ENCODE measurements at places on chromosomes 13 and 19.

GRCh38 chr19:38055655-38056521 is 148.9 kb downstream of the SIPA1L3 start:
- DNase-seq: no peak

GRCh38 chr13:38702669-38703068 is 15.8 kb downstream of the FREM2 start:
- DNase-seq: no peak

- peak; percentile 77 for DNase-seq
Measured at GRCh38 chr19:35013041-35013819, 13.1 kb downstream of the GRAMD1A start.

- DNase-seq: no peak
Measured at GRCh38 chr19:37698216-37698615, 21.3 kb downstream of the ZNF607 start.

- no peak for DNase-seq
Measured at GRCh38 chr13:67033170-67033569, 197.0 kb downstream of the PCDH9 start.

- no peak for DNase-seq
Measured at GRCh38 chr13:112738606-112739005, 48.8 kb downstream of the ATP11A start.

GRCh38 chr19:33482476-33482875 is 39.1 kb downstream of the PEPD start:
- DNase-seq: no peak

GRCh38 chr19:53696951-53697350 is 65.2 kb downstream of the DPRX start:
- no peak for DNase-seq

DNA sequence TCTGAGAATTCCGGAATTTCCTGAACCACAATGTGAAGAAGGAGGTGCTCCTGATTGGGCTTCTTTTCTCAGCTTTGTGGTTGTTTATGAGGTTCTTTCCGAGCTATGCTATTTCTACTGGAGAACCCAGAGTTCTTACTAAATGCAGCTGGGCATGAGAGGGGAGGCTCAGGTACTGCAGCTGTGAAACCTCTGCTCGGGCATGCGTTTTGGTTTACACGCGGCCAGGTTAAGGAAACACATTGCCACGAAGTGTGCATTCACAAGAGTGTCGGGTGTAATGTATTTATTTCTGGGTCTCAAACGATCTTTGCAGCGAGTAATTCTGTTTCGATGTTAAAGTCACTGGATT is 661 bp upstream of the MIR17HG start:
- peak; percentile 49 for DNase-seq

DNA sequence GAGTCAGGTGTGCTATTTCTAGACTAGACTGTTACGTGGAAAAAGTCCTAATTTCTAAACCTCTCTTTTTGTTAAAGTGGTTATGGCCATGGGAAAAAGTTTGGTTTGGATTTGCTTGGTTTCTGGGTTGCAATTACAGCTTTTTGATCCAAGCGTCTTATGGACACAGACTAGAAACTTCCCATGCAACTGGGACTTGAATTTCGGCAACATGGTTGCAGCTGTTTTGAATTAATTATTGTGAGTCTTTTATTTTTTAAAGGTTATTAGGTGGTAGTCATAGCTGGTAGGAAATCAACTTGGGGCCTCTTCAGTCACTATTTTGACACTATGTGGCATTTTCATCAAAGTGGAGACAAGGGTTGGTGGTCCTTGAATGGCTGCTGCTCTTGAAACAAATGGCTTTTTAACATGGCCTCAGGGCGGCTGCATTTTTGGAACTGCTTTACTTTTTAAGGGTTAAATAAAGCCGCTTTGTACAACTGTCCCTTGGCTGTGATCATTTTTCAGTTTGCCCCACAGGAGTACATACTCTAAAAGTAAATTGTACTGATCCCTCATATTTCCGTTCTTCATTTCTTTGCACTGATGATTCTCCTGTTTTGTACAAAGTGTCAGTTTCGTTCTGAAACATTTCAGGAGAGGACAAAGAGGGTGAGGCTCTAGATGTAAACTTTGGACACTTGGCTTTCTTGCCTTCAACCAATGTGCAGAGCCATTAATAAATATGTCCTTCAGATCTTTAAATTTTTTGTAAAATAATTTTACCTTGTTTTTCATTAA is 15.9 kb downstream of the HNRNPM start:
- no peak for DNase-seq

- no peak for DNase-seq
Measured at GRCh38 chr13:49371943-49372613, 71.8 kb downstream of the CAB39L start.

DNA sequence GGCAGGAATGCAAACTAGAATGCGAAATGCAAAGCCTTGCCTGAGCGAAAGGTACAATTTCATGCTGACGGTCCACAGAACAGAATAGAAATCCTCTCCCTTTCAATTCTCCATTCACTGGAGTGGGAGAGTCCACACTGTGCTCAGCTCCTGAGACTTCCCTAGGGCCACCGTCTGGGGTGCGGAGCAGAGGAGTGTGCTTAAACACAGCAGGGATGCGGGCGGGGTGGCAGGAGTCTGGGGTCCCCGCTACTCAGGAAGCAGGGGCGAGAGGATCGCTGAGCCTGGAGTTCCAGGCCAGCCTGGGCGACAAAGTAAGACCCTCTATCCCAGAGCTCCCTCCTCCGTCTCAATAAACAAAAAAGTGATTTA is 552 bp upstream of the ZNF816 start:
- DNase-seq: no peak

DNA sequence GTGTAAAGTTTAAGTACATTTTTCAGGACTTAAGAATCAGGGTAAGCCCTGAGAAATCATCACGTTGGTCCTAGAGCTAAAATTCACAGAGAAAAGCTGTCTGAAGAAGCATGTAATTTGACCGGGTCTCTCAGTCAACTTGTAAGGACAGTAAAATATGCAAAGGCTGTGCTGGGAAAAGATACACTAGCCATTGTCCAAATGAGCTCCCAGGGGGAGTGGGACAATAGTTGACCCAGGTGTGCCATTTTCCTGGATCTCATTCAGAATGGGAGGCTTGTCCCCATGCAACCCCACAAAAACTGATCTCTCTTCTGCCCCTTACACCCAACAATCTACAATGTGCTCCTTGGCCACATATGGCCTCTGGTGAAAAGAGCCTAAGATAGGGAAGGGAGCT is 437.9 kb downstream of the KLF12 start:
- no peak for DNase-seq

GRCh38 chr19:2230807-2231533 is 5.2 kb downstream of the PLEKHJ1 start:
- no peak for DNase-seq

- DNase-seq: no peak
Measured at GRCh38 chr19:3455393-3455955, 24.9 kb downstream of the SMIM24 start.

DNA sequence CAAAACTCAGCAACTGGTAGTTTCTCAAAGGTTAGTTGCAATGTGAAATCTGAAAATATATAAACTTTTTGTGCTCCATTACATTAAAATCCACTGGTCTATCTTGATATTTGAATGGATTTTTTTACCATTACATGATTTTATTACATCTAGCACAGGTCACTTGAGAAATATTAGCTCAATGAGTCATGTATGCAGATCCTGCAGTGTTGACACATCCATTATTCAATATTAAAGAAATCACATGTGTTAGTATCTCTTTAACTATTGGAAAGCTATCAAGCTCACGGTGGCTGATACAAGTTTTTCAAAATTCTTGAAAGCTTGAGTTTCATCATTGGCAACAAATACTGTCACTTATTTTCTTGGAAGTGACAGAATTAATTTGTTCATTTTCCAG is 373.9 kb upstream of the TSHZ3 start:
- no peak for DNase-seq

GRCh38 chr19:48844472-48844871 is 8.2 kb upstream of the HSD17B14 start:
- DNase-seq: no peak

GRCh38 chr13:60690604-60691003 is 293.6 kb downstream of the TDRD3 start:
- no peak for DNase-seq

DNA sequence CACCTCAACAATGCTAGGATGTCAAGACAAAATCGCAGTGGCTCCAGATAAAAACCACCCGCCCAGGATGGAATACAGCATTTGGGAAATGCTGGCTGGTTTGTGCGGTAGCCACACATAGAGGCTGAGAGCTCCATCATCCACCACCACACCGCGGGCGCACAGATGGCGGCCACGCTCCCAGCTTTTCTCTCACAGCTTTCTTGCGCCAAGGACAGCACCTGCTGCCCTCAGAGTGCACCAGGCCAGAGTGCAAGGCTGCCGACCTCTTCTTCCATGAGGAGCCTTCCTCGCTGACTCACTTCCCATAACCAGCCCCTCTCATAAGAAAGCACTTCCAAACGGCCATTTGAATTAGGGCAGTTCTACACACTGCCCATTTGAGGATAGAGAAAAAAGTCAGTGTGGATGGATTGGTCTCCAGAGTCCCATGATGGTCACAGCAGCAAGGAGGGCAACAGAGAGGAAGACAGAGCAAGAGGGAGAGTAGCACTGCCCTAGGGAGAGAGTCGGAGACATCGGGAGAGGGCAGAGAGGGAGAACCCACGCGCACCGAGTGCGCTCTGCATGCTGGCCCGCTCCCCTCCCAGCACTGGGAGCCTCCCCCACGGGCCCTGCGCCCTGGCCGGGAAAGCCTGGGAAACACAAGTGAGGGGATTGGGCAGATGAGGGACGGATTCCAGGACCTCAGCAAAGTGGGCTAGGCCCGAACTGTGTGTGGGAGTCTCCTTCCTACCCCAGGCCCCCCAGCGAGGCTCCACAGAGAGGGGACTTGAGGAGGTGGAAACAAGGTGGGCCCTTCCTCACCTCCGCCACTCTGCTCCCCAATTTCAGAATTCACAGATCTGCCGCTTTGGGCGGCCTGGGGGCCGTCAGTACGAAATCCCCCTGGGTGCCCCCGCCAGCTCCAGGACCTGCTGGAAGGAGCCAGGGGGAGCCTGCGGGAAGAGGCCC is 156.9 kb downstream of the USP12 start:
- DNase-seq: no peak

GRCh38 chr19:47210689-47211316 is 20.2 kb downstream of the BBC3 start:
- peak; percentile 64 for DNase-seq

GRCh38 chr13:35923347-35923746 is 207.8 kb downstream of the DCLK1 start:
- no peak for DNase-seq

- DNase-seq: no peak
Measured at GRCh38 chr13:109941951-109942350, 155.6 kb upstream of the IRS2 start.

- no peak for DNase-seq
Measured at GRCh38 chr19:42116308-42117075, 15.8 kb downstream of the POU2F2 start.

- no peak for DNase-seq
Measured at GRCh38 chr19:41876847-41877832, at the start of gene CD79A. Gene CD79A (plus strand): TSS chr19:41877279. CDS start chr19:41877305, 26 bp downstream.

- DNase-seq: no peak
Measured at GRCh38 chr13:113839536-113840204, 24.2 kb downstream of the GAS6 start.

GRCh38 chr13:76783798-76784197 is 102.4 kb downstream of the KCTD12 start:
- no peak for DNase-seq

GRCh38 chr19:34332027-34332760 is 32.8 kb upstream of the GPI start:
- DNase-seq: no peak

DNA sequence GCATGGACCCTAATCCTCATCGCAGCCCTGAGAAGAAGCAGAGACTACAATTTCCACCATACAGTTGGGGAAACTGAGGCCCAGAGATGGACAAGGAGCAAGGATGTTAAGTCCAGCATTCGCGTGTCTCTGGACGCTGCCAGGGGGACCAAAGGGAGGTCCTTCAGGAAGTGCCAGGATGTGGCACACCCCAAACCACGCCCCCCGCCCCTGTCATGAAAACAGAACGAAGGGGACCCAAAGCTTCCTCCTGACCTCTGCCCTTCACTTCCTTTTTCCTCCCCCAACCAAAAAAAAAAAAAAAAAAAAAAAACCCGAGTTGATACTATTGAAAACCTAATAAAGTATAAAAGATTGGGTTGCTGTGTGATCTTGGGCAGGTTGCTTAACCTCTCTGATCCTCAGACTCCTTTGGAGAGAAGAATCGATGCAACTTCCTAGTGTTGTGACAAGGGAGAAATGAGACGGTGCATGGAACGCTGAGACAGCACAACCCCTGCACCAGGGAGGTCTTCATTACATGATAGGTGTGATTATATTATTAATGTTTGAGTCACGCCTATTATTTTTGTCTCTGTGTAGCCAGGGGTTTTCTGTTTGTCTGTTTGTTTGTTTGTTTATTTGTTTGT is 2.7 kb upstream of the ZBTB7A start:
- no peak for DNase-seq

DNA sequence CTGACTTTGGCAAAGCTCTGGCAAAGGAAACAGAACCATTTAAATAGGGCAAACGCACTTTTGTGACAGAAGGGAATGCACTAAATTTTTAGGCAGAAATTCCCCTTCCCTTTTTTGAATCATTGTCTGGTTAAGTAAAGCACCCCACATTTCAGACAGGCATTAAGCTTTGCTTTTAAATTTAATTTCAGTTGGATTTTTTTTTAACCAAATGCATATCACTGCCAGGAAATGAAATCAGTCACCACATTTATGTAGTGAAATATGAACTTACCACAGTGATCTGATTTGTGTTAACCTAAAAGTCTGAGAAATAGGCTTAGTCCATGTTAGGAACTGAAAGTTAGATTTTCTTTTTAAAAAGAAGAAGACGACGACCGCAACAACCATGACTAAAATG is 10.8 kb downstream of the GPR183 start:
- DNase-seq: no peak
